ENCODE measurements at places on chromosomes 5 and 9.

GRCh38 chr5:158538506-158539074 is 561.1 kb downstream of the EBF1 start:
- DNase-seq: no peak

DNA sequence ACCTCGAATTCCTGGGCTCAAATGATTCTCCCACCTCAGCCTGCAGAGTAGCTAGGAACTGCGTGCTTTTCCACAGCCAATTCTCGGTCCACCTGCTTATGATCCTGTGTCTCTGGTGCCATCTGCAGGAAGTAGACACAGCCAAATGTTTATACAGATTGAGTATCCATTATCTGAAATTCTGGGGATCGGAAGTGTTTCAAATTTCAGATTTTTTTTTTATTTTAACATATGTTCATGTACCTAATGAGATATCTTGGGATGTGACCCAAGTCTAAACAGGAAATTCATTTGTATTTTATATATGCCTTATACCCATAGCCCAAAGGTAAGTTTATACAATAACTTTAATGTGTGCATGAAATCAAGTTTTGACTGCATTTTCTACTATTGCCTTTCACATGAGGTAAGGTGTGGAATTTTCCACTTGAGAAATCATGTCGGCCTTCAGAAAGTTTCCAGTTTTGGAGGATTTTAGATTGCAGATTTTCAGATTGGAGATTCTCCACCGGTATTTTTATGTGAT is 89.5 kb downstream of the ESM1 start:
- peak; percentile 30 for DNase-seq

DNA sequence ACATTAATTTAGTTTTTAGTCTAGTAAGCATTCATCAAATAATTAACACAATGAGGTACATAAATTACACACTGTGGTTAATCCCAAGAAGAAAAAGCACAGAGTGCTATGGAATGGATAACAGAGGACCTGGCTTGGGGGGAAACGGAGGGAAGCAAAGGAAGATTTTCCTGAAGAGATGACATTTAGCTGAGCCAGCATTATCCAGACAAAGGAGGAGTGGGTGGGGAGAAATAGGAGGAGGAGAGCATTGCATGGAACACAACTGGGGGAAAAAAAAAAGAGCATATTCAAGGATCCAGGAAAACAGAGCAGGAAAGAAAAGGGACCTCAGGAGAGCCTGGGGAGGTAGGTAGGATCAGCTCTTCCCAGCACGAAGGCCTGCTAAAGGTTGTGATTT is 170.8 kb downstream of the DNAH5 start:
- no peak for DNase-seq

- no peak for DNase-seq
These were observed 20.2 kb downstream of the HAVCR1 start for GRCh38 chr5:157038568-157039187.

DNA sequence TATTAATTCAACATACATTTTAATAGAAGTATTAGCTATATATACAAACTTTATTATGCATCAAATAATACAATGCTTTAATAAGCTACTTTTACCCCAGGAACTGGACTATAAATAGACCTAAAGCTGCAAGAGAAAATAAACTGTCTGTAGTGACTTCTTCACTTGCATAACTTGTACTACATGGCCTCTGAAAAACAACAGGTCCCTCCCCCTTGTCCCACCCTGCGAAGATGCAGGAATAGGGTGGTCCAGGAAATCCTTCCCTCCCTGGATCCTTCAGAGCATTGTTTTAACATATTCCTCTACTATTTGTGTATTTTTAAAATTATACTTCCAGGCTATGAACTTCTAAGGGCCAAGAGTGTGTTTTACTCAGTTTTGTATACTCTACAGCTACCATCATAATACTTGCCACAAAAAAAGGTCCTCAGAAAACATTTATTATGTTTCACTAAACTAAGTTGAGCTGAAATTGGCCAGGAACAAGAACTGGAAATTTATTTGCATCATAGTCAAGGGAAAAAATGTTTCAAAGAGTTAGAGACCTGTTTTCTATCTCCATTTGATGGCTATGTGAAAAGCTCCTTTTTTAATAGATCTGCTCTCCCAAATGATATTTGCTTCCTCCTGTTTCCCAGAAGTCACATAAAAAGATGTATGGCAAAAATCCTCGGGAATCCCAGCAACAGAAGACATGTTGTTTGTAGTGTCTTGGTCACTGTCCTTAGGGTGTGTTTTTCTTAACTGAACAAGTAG is 15.2 kb upstream of the SELENOP start:
- no peak for DNase-seq

DNA sequence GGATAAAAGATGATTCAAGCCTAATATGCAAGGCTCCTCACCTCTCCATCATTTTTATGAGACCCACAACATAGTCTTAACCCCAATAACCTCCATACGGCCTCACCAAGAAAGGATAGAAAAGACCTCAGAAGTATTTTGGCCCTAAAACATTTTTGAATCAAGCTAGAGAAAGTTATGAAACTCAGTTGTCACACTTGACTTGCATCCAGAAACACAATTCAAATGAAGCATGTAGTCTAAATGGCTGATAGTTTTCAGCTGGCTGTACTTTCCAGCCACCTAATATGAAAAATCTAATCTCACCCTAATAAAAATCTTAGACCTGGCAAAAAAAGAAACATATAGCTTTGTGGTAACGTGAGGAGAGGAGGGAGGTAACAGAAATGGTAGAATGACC is 116.1 kb downstream of the ARL15 start:
- no peak for DNase-seq

DNA sequence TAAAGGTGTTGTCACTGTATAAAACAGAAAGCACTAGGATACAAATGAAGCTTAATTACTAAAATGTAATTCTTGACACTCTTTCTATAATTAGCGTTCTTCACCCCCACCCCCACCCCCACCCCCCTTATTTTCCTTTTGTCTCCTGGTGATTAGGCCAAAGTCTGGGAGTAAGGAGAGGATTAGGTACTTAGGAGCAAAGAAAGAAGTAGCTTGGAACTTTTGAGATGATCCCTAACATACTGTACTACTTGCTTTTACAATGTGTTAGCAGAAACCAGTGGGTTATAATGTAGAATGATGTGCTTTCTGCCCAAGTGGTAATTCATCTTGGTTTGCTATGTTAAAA is 43.8 kb downstream of the NDFIP1 start:
- DNase-seq: no peak
